ENCODE measurements at places on chromosomes 12 and 14. TPM values are rescaled to one million over a fixed set of nuclear protein-coding genes. Genes with fewer than 3 reads are reported as not detected.

- peaks cover 26% of the 10 kb centered on the region for H3K4me1 ChIP-seq
- H3K36me3 ChIP-seq: no peaks in the 10 kb centered on the region
- peak; percentile 27 for DNase-seq
- H3K4me3 ChIP-seq: no peak overlapping the region
- H3K27me3 ChIP-seq: peaks cover 4% of the 10 kb centered on the region
Observed at GRCh38 chr14:76769636-76770292, 8.5 kb downstream of the VASH1 start.

TBC1D30 gene
- total RNA-seq: 0.26 TPM

ABCD2 gene
- total RNA-seq: 25.0 TPM

GRCh38 chr12:62256408-62257096 is 3.7 kb upstream of the USP15 start:
- no peak overlapping the region for H3K4me3 ChIP-seq
- no peaks in the 10 kb centered on the region for H3K27me3 ChIP-seq
- peaks cover 35% of the 10 kb centered on the region for H3K4me1 ChIP-seq
- DNase-seq: no peak
- H3K27ac ChIP-seq: peak overlapping the region; percentile 26

LRRC43 gene
- not detected for total RNA-seq

DNA sequence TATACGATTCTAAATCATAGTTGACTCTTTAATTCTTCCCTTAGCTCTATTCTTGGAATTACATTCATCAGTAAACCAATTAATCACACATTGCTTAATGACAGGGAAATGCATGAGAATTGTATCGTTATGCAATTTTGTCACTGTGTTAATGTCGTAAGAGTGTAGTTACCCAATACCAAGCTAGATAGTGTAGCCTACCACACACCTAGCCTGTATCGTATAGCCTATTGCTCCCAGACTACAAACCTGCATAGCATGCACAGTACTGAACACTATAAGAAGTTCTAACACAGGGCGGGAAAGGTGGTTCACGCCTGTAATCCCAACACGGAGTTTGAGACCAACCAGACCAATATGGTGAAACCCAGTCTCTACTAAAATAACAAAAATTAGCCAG is 24.7 kb downstream of the HNRNPC start:
- H3K4me3 ChIP-seq: no peak overlapping the region
- DNase-seq: no peak
- peaks cover 51% of the 10 kb centered on the region for H3K36me3 ChIP-seq
- no peak overlapping the region for H3K27ac ChIP-seq
- no peaks in the 10 kb centered on the region for H3K27me3 ChIP-seq
- H3K4me1 ChIP-seq: peaks cover 54% of the 10 kb centered on the region

GRCh38 chr14:66133666-66134065 is 352.5 kb upstream of the CCDC196 start:
- no peak overlapping the region for H3K27ac ChIP-seq
- no peak for DNase-seq
- no peaks in the 10 kb centered on the region for H3K4me1 ChIP-seq
- H3K36me3 ChIP-seq: no peaks in the 10 kb centered on the region
- H3K27me3 ChIP-seq: no peaks in the 10 kb centered on the region
- H3K4me3 ChIP-seq: no peak overlapping the region

DNA sequence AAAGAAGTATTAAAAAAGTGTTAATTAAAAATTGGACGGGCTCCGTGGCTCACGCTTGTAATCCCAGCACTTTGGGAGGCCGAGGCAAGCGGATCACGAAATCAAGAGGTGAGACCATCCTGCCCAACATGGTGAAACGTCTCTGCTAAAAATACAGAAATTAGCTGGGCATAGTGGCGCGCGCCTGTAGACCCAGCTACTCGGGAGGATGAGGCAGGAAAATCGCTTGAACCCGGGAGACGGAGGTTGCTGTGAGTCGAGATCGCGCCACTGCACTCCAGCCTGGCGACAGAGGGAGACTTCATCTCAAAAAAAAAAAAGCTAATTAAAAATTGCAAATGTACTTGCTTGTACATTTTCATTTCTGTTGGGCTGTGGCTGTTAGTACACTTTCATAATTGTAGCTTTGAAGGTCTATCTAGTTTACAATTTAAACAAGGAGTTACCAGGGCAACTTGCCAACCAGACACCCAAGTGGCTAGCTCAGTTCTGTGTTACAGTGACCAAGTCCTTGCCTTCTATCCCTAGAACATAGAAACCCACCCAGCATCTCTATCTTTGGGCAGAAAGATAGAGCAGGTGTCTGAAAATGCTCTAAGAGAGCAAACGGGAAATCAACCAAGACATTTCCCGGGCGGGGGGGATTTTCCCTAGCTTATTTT is 1.2 kb downstream of the COA8 start:
- peak overlapping the region; percentile 24 for H3K27ac ChIP-seq
- no peak for DNase-seq
- peaks cover 49% of the 10 kb centered on the region for H3K4me1 ChIP-seq
- H3K27me3 ChIP-seq: no peaks in the 10 kb centered on the region

CLEC12A gene
- total RNA-seq: 1.6 TPM

- H3K4me3 ChIP-seq: no peak overlapping the region
- H3K27ac ChIP-seq: no peak overlapping the region
- DNase-seq: no peak
- no peaks in the 10 kb centered on the region for H3K27me3 ChIP-seq
Observed at GRCh38 chr12:79059557-79059956, 195.0 kb downstream of the SYT1 start.

DNA sequence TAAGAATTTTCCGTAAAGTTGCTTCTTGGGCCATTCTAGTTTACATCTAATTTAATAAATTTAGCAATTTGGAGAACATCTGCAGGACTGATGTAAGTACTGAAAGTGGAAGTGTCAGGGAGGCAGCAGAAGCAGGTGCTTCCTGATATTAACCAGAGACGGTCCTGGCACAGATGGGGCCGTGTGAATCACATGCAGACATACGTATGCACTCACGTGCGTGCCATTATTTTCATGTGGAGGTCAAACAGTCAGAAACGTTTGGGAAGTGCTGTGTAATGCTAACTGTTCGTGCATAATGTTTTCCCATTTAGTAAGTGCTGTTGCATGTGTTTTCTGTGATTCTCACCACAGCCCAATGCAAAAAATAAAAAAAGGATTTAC is 87.8 kb upstream of the DYNC1H1 start:
- peaks cover 25% of the 10 kb centered on the region for H3K36me3 ChIP-seq
- peak overlapping the region; percentile 71 for H3K27ac ChIP-seq
- peaks cover 70% of the 10 kb centered on the region for H3K4me1 ChIP-seq
- peak overlapping the region; percentile 61 for H3K4me3 ChIP-seq
- no peaks in the 10 kb centered on the region for H3K27me3 ChIP-seq

NFATC4 gene
- 1.3 TPM for total RNA-seq

PRH2 gene
- total RNA-seq: 0.76 TPM

DNA sequence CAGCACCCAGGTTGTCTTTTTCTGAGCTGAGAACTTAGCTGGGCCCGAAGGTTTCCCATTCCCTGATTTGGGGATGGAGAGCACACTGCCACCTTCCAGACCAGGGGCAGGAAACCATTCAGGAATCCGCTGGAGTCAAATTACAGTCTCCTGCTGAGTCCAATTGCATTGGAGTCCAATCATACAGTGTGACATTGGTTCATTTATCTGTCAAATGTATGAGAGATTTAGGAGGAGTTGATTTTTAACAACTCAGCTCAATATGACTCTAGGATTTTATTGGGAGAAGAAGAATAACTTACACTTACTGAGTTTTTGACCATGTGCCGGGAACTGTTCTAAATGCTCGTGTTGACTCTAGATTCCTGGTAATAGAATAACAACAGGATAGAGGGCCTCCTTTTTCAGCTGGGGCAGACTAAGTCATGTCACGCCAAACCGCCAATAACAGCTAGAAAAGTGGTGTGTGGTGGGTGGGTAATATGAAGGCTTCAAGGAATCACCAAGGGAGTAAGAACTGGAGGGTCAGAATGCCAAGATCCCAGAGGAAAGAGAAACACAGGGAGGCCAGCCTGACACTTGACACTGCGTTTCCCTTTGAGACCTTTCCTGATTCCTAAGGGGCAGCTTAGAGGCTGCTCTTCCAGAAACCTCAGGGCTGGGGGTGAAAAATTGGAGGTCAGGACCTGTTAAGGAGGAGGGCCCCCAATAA is 11.5 kb downstream of the SYNDIG1L start:
- no peaks in the 10 kb centered on the region for H3K4me1 ChIP-seq
- no peaks in the 10 kb centered on the region for H3K36me3 ChIP-seq
- no peak overlapping the region for H3K27ac ChIP-seq
- peaks cover 14% of the 10 kb centered on the region for H3K27me3 ChIP-seq

DNA sequence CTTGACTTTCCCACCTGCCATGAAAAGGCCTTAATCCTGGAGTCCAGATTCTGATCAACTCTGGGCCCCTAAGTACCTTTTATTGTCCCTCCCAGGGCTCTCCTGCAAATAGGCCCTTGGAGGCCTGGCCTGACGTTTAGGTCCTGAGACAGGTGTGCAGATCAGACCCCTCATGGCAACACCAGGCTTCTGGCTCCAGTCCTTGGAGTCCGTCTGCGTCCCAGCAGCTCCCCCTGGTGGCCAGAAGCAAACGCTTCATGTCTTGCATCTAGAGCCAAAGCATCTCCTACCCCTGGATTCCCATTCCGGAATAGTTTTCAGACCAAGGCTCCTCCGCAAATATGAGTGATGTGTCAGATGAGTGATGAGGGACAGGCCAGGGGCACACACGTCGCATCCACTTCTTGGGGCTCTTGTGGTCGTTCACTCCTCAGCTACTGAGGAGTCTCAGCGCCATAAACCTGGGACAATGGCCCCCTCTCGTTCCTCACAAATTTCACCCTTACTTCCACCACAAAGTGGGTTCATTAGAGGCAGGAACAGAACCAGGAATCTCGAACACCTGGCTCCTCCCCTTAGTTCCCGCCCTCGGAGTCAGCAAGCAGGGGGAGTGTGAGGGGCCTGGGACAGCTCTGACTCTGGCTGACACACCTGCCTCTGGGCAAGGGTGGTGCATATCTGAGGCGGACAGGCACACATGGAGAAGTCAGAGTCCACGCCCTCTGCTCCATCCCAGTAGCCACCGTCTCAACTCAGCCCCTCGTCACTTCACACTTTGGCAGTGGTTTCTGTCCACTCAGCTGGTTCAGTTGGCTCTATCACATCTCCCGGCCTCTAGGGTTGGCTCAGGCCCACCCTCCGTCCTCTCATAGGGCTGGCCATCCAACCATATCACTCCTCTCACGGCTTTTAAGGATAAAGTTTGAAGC is 77.9 kb upstream of the PWP1 start:
- no peaks in the 10 kb centered on the region for H3K36me3 ChIP-seq
- H3K4me3 ChIP-seq: no peak overlapping the region
- DNase-seq: peak; percentile 84
- no peaks in the 10 kb centered on the region for H3K4me1 ChIP-seq
- H3K27ac ChIP-seq: no peak overlapping the region
- H3K27me3 ChIP-seq: no peaks in the 10 kb centered on the region

DNA sequence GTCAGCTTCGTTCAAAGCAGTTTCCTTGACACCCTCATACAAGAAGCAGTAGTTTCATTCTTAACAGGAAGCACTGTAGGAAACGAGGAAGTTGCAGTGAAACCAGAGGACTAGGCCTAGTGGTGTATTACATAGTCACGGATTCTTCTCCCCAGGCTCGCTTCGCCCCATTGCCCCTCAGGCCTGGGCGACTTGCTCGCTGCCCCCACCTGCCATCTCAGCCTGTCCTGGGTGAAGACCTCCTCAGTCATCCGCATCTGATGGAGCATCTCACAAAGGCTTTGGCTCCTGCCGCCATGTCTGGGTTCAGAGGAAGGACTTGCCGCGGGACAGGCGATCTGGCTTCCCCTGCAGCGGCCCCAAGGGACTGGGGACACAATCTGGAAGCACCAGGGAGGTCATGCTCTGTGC is 93.5 kb downstream of the LMNTD1 start:
- H3K27ac ChIP-seq: no peak overlapping the region
- H3K4me1 ChIP-seq: no peaks in the 10 kb centered on the region
- DNase-seq: no peak
- no peak overlapping the region for H3K4me3 ChIP-seq
- no peaks in the 10 kb centered on the region for H3K36me3 ChIP-seq

- H3K36me3 ChIP-seq: no peaks in the 10 kb centered on the region
- H3K4me1 ChIP-seq: peaks cover 5% of the 10 kb centered on the region
- no peak for DNase-seq
- H3K27ac ChIP-seq: no peak overlapping the region
Observed at GRCh38 chr14:54498095-54498531, 9.3 kb upstream of the GMFB start.

- H3K27ac ChIP-seq: no peak overlapping the region
- no peak overlapping the region for H3K4me3 ChIP-seq
- H3K36me3 ChIP-seq: peaks cover 15% of the 10 kb centered on the region
- no peak for DNase-seq
- peaks cover 12% of the 10 kb centered on the region for H3K27me3 ChIP-seq
- H3K4me1 ChIP-seq: peaks cover 5% of the 10 kb centered on the region
Observed at GRCh38 chr12:71710276-71711125, 24.6 kb downstream of the TMEM19 start.

DNA sequence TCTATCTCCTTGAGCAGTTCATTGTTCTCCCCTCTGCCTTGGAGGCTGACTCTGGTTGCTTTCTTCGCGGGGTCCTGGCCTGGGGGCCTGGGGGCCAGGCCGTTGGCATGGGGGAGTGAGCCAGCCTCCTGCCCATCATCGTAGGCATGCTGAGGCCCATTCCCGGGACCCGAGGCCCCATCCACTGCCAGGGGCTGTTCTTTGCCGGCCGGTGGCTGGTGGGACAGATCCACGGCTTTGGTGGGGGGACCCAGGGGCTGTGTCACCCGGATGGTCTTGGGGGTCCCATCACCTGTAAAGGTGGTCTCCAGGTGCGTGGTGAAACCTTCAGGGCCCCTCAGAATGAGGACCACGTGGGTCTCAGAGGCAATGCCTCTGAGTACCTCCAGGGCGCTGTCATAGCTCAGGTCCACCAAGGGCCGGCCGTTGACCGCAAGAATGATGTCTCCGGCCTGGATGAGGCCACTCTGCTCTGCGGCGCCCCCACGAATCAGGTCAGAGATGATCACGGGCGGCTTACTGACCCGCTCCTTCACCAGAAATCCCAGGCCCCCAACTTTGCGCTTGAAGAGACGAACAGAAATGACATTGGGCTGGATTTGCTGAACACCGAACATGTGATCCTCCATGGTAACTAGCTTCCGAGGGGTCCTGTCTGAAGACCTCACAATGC is 30.8 kb downstream of the NOS1 start:
- no peaks in the 10 kb centered on the region for H3K36me3 ChIP-seq
- no peak for DNase-seq
- H3K27me3 ChIP-seq: peaks cover 12% of the 10 kb centered on the region
- no peak overlapping the region for H3K4me3 ChIP-seq
- no peaks in the 10 kb centered on the region for H3K4me1 ChIP-seq
- no peak overlapping the region for H3K27ac ChIP-seq

- no peaks in the 10 kb centered on the region for H3K4me1 ChIP-seq
- no peak for DNase-seq
- H3K36me3 ChIP-seq: no peaks in the 10 kb centered on the region
- H3K4me3 ChIP-seq: no peak overlapping the region
- H3K27ac ChIP-seq: no peak overlapping the region
Observed at GRCh38 chr14:104359969-104360442, 219.6 kb upstream of the C14orf180 start.

GRCh38 chr14:60206837-60207533 is 41.8 kb upstream of the DHRS7 start:
- no peaks in the 10 kb centered on the region for H3K4me1 ChIP-seq
- peaks cover 29% of the 10 kb centered on the region for H3K27me3 ChIP-seq
- no peak overlapping the region for H3K27ac ChIP-seq
- H3K4me3 ChIP-seq: no peak overlapping the region
- no peak for DNase-seq

KRT74 gene
- not detected for total RNA-seq

- no peak overlapping the region for H3K27ac ChIP-seq
- peaks cover 2% of the 10 kb centered on the region for H3K4me1 ChIP-seq
Observed at GRCh38 chr12:113973109-113973904, 7.2 kb upstream of the RBM19 start.

All from activated CD8-positive, alpha-beta memory T cell treated with anti-CD3 and anti-CD28 coated beads, Interleukin-2, amount 10 ng/mL, durations not matched to agents 7 days and 5 days (primary cell).